Body of pancreas (tissue), 4 donors: ENCODE measurements at places on chromosomes 6 and 20. TPM values are rescaled to one million over a fixed set of nuclear protein-coding genes. Genes with fewer than 3 reads are reported as not detected.

Gene SLC22A2
- not detected for total RNA-seq

Gene IL17F
- not detected for total RNA-seq

DNA sequence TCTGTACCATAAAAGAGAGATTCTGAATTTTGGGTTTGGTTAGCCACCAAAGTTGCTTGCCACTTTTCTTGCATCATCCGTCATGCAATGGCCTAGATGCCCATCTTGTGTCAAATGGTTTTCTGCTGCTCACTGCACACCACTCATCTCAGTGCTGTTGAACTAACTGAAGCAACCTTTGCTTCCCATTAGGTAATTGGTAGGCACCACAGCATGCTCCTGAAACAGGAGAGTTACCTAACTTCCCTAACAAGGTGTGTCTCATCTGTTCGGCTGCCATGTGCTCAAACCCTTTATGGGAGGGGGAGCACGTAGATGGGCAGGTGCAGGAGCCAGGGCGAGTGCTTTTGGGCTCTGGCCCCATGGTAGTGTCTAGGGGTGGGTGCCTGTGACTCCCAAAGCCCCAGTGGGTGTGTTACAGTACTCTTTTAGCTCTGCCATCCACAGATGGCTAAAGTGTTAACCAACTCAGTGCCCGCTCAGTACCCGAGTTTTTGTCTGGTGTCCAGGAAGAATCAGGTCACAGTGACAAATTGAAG lies 147.4 kb upstream of the SPACA1 start:
- no peaks in the 10 kb centered on the region for H3K27me3 ChIP-seq

DNA sequence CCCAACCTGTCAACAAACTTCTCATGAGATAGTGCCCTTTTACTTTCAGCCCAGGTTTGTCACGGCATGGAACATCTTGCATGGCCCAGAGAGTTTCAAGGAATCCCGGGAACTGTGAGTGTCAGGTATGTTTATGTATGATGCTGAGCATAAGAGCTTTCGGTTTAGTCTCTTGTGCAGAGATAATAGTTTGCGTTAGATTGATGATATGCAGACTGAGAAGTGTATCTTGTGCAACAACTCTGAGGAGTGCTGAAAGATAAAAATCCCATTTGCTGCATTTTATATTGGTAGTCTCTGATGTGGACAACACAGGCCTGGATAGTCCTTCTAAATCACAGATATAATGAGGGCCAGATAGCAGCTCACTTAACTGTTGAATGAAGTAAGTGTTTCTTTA lies 99.0 kb downstream of the TBX18 start:
- H3K4me1 ChIP-seq, result no peaks in the 10 kb centered on the region
- H3K27ac ChIP-seq, result no peak overlapping the region
- no peaks in the 10 kb centered on the region for H3K36me3 ChIP-seq
- H3K27me3 ChIP-seq, result no peaks in the 10 kb centered on the region

DNA sequence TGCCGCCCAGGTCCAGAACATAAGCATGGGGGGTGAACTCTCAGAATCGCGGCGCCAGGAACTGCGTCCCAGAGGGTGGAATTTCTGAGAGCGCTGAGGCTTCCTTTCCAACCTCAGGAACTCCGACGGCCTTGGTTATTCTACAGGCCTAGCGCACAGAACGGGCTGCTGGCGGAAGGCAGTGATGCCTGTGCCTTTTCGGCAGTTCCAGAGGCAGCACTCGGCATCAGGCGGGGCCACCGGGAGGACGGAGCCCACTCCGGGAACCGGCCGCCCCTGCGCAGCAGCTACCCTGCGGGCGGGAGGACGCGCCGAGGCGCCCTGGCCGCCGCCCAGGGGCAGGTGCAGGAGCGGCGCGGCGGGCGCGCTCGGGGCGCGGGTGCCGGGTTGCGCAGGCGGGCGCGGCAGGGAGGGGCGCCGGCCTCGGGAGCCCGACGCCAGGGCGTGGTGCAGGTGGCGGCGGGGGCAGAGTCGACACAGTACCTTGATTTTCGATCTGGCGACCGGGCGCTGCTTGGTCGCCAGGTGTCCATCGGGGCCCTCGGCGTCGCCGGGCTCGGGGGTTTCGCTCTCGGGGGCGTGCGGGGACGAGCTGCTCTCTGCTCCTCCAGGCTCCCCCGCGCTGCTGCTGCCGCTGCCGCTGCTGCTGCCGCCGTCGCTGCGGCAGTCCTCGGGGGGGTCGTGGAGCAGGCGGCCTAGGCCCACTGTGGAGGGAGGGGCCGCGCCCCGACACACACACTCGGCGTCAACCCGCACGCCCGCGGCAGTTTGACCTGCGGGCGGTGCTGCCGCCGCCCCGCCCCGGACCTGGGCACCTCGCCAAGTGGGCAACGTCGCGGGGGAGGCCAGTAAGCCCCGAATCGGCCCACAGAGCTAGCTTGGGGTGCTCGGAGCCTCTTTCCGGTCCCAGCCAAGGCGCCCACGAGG lies 1.3 kb downstream of the OVOL2 start:
- H3K27me3 ChIP-seq, result no peaks in the 10 kb centered on the region
- DNase-seq, result peak; percentile 42
- peak overlapping the region; percentile 90 for H3K4me3 ChIP-seq
- no peaks in the 10 kb centered on the region for H3K36me3 ChIP-seq
- H3K27ac ChIP-seq, result peak overlapping the region; percentile 81
- peaks cover 28% of the 10 kb centered on the region for H3K4me1 ChIP-seq
